Stimulated activated naive CD4-positive, alpha-beta T cell (primary cell): ENCODE measurements at places on chromosomes 12 and 14.

DNA sequence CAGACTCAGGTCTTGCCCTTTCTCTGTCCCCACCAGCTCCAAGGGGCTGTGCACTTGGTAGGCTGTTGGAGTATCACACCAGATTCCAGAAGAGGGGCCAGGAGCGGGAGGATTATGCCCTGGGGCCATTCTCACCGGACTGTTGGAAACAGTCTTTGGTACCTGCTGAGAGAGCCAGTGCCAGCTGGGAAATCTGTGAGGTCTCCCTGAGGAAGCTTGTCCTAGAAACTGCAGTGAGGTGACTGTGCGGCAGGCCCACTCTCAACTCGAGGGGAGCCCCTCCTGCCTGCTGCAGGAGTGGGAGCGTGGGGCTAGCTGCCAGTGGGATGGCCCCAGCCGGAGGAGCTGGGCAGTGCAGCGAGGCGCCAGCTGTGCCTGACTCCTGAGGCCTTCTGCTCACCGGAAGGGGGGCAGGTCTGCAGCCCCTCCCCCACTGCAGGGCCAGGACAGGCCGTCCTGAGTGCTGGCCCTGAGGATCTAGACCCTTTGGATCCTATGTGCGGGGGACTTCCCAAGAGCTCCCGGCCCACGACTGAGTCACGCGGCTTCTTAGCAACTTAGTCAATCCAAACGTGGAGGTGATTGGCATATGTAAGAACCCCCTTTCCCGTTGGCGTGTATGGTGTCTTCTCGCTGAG, 295.2 kb downstream of the CACNA1C start:
- DNase-seq = no peak

- DNase-seq = no peak
Measured at GRCh38 chr14:105588236-105588860, 62.0 kb downstream of the TMEM121 start.

DNA sequence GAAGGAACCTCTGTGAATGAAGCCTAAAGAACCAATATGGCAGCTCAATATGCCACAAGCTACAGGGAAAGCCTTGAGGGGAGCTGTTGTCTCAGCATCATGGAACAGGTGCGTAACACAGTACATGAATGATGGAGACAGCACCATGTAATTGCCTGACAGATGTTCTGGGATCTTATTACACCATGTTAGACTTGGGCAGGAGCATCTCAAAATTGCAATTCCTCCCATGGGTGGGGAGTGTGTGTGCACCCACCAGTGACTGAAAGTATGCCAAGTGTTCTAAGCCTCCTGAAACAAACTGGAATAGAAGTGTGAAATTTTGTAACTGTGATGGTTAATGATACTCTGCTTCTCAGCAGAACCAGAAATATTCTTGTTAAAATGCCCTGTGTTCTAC, 151.0 kb upstream of the SRRM4 start:
- DNase-seq = no peak

DNA sequence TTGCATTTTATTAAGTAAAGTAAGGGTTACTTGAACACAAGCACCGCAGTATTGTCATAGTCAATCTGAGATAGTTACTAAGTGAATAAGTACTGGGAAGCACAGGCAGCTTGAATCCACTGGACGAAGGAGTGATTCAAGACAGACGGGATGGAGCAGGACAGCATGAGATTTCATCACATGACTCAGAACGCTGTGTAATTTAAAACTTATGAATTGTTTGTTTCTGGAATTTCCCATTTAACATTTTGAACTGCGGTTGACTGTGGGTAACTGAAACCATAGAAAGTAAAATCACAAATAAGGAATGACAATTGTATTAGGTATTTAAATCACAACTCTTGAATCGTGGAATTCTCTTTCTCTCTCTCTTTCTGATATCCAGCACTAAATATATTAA, 1630.4 kb upstream of the SEL1L start:
- DNase-seq = no peak

DNA sequence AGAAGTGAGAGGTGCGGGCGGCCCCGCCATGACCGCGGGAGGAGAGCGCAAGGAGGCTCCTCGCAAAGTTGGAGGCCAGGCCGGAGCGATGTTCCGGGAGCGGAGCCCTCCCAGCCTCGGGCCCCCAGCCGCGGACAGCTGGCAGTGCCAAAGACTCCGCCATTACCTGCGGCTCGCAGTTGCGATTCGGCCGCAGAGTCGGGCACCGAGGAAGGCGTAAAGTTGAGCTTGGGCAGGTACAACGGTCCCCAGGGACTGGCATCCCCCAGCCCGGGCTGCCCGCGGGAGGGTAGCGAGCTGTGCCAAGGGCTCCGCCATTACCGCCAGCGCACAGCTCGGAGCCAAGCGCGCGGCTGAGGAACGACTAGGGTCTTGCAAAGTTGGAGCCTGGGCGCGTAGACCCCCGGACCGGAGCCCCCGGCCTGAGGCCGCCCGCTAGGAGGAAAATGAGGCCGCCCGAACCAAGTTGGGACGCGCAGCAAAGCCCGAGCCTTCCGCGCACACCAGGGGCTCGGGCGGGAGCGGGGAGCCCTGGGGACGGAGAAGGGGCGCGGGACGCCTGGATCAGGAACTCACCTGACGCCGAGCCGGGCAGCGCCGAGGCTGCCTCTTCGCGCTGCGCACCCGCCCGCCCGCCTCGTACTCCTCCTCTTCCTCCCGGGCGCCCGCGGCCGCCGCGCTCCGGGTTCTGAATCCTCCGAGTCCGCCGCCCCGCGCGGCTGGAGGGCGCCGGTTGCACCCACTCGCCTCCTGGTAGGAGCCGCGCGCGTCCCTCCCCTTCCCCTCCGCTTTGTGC, 677 bp downstream of the NOS1 start:
- DNase-seq = no peak

DNA sequence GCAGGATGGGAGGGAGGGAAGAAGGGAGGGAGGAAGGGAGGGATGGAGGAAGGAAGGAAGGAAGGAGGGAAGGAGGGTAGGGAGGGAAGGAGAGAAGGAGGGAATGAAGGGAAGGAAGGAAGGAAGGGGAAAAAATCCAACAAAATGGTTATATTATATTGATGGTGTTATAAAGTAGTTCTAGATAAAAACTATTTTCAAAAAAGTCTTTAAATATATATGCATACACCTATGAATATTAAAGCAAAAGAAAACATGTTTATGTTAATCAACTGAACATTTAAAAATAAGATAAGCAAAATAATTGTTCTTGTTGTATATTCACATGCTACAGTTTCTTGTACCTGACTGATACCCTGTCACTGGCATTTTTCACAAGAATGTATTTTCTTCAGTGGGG, 1.9 kb downstream of the BDKRB1 start:
- DNase-seq = no peak

DNA sequence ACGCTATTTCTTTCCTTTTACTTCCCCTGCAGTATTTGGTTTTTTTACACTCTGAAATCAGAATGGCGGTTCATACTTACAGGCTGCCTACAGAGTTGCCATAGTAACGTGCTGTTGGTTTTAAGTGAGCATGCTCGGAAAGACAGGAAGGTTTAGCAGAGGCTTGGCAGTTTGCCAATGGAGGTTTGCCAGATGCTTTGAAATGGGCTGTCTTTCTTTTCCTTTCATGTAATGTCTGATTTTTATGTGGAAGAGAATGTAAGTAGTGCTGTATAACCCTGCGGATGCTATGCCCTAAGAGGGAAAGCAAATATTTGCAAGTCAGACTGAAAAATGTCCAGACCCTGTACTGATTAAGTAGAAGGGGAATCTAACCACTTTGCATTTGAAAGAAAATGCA, 32.8 kb downstream of the ARID4A start:
- peak; percentile 92 for DNase-seq

- no peak for DNase-seq
Measured at GRCh38 chr14:53432378-53432802, 279.3 kb upstream of the DDHD1 start.

DNA sequence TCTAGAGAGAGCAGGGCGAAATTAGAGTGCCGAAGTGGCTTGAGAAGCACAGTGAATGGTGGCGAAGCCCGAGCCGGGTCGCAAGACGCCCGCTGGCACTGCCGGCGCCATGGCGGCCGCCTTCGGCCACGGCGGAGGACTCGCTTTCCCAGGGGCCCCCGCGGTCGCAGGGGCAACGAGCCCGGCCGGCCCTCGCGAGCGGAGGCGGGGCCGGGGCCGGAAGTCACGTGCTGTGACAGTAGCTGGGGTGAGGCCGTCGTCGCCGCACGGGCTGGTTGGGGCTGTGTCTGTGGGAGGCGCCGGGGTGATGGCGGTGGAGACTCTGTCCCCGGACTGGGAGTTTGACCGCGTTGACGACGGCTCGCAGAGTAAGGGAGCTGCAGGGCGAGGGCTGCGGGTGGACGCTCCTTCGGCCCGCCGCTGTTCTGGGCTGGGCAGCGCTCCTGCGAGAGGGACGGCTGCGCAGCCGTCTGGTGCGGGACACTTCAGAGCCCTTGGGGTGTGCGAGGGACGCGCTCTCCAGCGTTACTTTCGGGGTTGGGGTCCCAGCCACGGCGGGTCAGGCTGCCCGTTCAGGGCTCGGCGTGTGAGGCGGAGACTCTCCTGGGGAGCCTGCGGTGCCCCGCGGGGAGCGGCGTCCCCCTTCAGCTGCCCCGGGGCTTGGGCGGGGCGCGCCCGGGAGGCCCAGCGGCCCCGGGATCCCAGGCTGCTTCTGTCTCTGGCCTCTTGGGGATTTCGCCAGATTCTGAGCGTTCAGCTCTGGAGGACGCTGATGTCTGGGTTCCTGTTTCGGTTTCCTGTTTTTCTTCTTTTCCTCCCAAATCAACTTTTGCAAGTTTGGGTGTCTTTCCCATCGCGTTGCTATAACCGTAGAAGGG, at the start of gene WASHC4:
TSS of gene WASHC4 (plus strand) at position 238 of the 878 bp plus-strand sequence. CDS start at position 308, 70 bp downstream.
- peak; percentile 82 for DNase-seq

- DNase-seq = no peak
Measured at GRCh38 chr14:64762044-64763034, 58.1 kb downstream of the PLEKHG3 start.

- DNase-seq = no peak
Measured at GRCh38 chr12:68109444-68110217, 49.9 kb downstream of the IFNG start.

DNA sequence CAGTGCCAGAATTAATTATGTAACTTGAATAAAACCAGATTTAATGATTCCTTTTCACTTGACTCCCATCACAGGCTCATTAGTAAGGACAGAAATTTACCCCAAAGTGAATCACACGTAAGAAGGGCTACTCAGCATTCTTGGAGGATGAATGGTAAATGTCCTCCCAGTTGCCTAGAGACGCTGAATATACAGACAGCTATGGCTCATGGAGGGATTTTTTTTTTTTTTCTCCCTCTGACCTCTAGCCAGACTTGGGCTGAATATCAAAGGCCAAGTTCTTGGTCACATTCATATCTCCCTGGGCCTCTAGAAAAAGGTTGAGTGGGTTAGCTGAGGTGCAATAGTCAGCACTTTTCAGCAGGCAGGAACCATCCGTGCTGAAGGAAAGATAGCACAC, 77.5 kb downstream of the PHLDA1 start:
- DNase-seq = no peak

GRCh38 chr12:27785882-27786570, 6.0 kb upstream of the MANSC4 start:
- no peak for DNase-seq

DNA sequence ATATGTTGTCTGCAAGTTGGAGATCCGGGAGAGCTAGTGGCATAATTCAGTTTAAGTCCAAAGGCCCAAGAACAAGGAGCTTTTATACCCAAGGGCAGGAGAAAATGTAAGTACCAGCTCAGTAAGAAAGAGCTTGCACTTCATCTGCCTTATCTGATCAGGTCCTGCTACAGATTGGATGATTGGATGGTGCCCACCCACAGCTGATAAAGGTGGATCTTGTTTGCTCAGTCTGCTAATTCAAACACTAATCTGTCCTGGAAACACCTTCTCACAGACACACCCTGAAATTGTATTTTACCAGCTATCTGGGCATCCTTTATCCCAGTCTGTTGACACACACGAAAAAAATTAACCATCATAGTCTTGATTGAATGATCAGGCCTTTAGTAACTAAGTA, 230.7 kb upstream of the SLC16A7 start:
- no peak for DNase-seq
